ENCODE measurements at places on chromosomes 3 and 15. TPM values are rescaled to one million over a fixed set of nuclear protein-coding genes. Genes with fewer than 3 reads are reported as not detected.
A peak's percentile ranks its signal among the peaks of the same experiment; 100 is the strongest.

- no peak for DNase-seq
Measured at GRCh38 chr15:58522391-58522790, 90.6 kb downstream of the LIPC start.

DNA sequence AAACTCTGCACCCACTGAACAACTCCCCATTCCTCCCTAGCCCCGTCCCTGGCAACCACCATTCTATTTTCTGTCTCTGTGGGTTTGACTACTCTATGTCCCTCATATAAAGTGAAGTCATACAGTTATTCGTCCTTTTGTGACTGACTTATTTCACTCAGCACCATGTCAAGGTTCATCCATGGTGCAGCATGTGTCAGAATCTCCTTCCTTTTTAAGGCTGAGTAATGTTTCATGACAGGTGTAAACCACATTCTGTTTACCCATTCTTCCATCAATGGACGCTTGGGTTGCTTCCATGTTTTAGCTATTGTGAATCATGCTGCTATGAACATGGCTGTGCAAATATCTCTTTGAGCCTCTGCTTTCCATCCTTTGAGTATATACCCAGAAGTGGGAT is 192.3 kb upstream of the NSMCE3 start:
- DNase-seq, result no peak

The CPOX gene
- 15.6 TPM for total RNA-seq

GRCh38 chr15:100929641-100930042 is 10.5 kb downstream of the LRRK1 start:
- no peak for DNase-seq

DNA sequence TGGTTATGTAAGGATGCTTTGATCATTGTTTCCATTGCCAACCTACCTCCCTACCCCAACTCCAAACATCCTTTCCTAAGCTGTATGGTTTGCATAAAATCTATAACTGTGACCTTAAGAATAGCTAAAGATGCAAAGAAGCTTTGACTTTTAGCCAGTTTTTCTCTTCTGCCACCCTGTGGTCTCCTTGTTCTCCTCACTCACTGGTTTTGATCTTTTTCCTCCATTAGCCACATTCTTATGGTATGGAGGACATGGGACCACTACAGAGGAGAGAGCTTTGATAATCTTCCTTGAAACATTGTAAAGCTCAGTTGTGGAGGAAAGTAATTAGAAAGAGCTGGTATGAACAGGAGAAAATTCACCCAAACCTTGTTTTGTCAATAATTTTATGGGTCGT is 115.9 kb downstream of the NEK11 start:
- DNase-seq, result no peak

The UPK1B gene
- not detected for total RNA-seq

The HIGD1A gene
- 376 TPM for total RNA-seq

DNA sequence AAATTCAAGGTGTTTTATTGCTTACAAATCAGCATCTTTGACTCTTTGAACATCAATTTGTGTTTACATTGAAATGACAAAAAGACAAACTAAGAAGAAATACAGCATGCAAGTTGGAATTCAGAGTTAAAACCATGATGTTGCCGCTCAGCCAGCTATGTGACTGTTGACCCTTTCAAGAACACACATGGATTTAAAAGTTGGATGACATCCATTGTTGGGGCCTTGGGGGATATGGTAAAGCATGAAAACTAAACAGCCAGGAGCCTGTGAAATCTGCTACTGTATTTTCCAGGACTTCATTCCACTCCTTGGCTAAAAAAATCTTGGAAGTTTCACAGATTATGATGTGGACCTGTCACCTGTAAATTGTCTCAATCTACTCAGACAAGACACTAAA is 4.6 kb downstream of the P2RY1 start:
- no peak for DNase-seq

DNA sequence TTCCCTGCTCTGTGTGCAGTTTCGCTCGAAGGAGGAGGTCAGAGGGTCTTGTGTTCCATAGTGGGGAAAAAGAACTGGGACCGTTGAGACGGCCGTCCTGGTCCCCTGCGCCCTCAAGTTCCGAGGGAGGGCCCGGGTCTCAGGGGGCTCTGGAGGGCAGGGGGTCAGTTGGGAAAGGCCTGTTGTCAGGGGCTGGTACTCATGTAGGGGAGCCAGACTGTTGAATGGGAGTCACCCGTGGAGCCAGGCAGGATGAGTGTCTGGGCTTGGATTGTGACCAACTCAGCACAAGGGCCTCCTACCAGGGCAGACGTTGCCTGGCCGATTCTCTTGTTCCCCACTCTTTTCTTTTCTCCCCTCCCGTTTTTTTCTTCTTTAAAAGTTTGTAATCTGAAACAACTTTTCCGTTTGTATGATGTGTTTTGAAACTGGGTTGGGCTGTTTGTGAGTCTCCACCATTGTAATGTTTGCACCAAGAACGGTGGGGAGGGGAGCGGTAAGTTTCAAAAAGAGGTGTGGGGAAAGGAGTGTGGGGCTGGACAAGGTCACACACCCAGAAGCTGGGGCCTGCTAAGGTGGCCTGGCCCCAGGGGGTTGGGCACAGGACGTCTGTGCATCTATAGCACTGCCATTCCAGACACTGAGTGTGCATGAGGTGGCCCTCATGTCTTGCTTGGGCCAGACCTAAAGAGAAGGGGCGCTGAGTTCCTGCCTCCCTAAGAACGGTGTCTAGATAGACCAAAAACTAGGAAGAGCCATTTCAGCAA is 1.1 kb downstream of the CMTM7 start:
- DNase-seq, result peak; percentile 37

- DNase-seq, result no peak
Measured at GRCh38 chr3:131591394-131592014, 88.7 kb upstream of the MRPL3 start.

GRCh38 chr15:85408270-85408746 is 27.9 kb downstream of the AKAP13 start:
- no peak for DNase-seq

DNA sequence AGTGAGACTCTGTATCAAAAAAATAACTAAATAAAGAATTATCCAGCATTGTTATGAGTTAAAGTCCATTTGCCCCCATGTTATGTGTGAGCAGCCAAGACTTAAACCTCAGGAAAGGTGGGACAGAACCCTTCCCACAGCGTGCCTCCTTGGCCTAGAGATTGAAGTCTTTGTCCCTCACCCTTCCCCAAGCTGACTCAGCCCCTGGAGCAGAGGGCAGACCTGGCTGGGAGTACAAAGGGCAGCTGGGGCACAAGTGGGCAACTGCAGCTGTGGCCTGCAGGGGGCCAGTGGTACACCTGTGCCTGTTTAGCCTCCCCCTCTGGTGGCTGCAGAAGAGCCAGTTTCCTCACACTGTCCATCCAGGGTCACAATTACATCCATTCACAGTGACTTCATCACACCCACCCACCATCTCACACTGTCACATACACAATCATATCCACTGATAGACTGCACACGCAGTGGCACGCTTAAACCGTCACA is 940 bp upstream of the ACY1 start:
- peak; percentile 85 for DNase-seq

The LINGO1 gene
- 1.2 TPM for total RNA-seq

The MCTP2 gene
- total RNA-seq, result 103 TPM

DNA sequence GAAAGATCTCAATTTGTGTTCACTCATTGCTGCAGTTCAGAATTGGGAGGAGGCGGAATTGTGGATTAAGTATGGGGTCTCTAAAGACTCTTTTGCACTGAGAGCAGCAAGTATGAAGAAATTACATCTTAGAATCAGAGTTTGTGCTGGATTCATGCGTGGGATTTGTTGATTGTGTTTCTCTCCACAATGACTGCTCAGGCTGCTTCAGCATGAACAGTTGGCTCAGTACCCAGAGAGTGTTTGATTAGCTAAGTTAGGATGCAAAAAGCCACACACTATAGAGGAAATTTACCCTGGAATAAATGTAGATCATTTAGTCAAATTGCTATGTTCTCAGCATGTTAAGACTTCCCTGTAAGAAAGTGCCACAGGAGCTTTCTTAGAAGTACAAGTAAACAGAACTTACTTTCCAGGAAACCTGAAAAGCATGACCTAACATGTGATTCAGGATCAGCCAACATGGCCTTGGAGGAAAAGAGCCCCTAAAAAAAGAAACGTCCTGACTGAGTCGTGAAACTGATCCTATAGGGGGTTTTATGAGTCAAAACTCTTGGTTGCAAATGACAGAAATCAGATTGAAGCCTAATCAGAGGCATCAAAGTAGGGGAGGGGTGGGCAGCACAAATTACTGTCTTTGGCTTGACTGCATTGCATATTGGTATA is 32.6 kb downstream of the HHLA2 start:
- DNase-seq, result no peak

The STRIT1 gene
- total RNA-seq, result not detected

- no peak for DNase-seq
Measured at GRCh38 chr15:98217356-98217755, 256.9 kb downstream of the ARRDC4 start.

DNA sequence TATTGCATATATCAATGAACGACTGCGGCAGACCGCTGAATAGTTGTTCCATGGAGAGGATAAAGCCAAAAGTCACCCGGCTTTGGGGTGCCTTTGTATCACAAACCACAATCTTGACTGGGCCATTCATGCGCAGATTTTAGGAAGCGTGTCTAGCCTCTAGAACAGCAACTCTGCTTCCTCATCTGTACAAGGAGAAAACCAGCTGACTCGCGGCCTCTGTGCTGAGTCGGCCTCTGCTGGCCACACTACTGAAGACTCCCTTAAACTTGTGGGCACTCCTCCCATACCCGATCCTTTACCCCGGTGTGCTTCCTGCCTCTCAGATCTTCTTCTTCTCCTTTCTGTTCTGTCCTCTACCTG is 872 bp downstream of the DLEC1 start:
- DNase-seq, result peak; percentile 81

GRCh38 chr3:136465296-136465695 is 215.2 kb downstream of the PCCB start:
- DNase-seq, result no peak

The KCNAB1 gene
- 3.3 TPM for total RNA-seq

The C3orf70 gene
- total RNA-seq, result 13.7 TPM

- DNase-seq, result peak; percentile 8
Measured at GRCh38 chr3:52527039-52527731, 6.5 kb downstream of the NT5DC2 start.

GRCh38 chr3:62601238-62602070 is 228.1 kb upstream of the FEZF2 start:
- no peak for DNase-seq

The CPLX3 gene
- total RNA-seq, result not detected

The CP gene
- total RNA-seq, result 11.1 TPM

GRCh38 chr15:85296615-85297402 is 83.6 kb upstream of the AKAP13 start:
- DNase-seq, result peak; percentile 69

GRCh38 chr3:131544557-131544956 is 41.8 kb upstream of the MRPL3 start:
- DNase-seq, result no peak

DNA sequence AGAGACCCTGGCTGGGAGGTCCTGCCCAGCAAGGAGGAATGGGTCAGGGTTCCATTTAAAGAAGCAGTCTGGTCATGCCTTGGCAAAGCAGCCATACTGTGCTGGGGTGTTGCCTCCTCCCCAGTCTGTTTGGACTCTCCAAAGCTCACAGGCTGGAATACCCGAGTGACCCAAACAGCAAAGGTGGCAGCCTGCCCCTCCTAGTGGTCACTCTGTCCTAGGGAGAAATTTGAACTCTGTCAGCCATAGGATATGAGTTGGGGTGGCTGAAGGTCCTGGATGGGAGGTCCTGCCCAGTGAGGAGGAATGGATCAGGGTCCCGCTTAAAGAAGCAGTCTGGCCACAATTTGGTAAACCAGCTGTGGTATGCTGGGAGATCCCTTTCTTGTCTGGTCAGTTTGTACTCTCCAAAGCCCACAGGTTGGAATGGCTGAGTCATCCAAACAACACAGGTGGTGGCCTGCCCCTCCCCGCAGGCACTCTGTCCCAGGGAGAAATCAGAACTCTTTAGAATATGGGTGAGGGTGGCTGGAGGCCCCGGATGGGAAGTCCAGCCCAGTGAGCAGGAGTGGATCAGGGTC is 45.0 kb downstream of the CCR1 start:
- no peak for DNase-seq

GRCh38 chr15:93486407-93487117 is 397.6 kb upstream of the RGMA start:
- no peak for DNase-seq

GRCh38 chr15:92880796-92881195 is 19.3 kb upstream of the CHD2 start:
- no peak for DNase-seq

The ZNF80 gene
- total RNA-seq, result not detected

GRCh38 chr3:67882981-67883380 is 228.6 kb upstream of the SUCLG2 start:
- no peak for DNase-seq

GRCh38 chr3:53072653-53073552 is 27.0 kb upstream of the SFMBT1 start:
- peak; percentile 83 for DNase-seq

DNA sequence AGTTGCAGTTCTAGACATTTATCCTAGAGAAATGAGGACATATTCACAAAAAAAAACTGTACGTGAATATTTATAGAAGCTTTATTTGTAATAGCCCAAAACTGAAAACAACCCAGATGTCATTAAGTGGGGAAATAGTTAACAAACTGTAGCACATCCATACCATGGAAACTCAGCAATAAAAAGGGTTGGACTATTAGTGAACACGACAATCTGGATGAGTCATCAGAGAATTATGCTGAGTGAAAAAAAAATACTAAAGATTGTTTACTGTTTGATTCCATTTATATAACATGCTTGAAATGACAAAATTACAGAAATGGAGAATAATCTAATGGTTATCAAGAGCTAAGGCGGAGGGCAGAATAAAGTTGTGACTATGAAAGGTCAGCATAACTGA is 59.5 kb downstream of the CPA3 start:
- no peak for DNase-seq

DNA sequence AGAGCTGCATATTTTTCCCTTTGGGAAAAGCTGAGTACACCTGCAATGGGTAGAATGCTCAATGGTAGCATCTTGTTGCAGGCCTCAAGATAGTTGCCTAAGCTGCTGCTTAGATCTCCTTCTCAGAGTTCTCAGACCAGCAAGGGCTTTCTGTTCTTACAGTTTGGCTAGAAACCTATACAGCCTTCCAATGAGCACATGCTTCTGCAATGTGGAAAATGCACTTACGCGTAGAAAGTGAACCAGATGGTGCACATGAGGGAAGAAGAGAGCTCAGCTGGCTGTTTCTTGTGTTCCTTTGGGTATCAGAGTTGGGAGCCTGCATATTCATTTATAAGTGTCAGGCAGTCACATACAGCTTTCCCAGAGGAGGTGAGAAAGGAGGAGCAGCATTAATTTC is 136.4 kb downstream of the B3GALNT1 start:
- no peak for DNase-seq

The GALNT15 gene
- total RNA-seq, result 11.1 TPM

DNA sequence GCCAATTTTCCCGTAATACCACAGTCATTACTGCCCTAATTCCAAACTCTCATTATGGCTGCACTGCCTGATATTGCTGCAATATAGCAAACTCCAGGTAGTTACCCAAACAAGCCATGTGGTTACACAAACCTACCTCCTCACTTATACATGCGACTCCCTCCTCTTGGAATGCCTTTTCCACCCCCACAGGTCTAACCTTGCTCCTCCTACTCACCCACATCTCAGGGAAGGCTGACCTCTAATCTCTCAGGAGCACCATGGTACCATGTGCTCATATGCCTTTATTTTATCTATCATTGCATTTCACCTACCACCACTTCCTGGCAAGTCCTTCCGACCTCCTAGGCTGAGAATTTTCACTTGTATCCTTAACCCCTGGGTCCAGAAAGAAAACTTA is 2.9 kb downstream of the RBPMS2 start:
- no peak for DNase-seq

The ERC2 gene
- total RNA-seq, result not detected

The SLC12A8 gene
- 23.7 TPM for total RNA-seq

GRCh38 chr3:170836491-170836890 is 33.5 kb downstream of the RPL22L1 start:
- DNase-seq, result no peak
